Endothelial cell (in vitro differentiated cells): ENCODE measurements at places on chromosomes 4 and X. TPM values are rescaled to one million over a fixed set of nuclear protein-coding genes. Genes with fewer than 3 reads are reported as not detected.

DNA sequence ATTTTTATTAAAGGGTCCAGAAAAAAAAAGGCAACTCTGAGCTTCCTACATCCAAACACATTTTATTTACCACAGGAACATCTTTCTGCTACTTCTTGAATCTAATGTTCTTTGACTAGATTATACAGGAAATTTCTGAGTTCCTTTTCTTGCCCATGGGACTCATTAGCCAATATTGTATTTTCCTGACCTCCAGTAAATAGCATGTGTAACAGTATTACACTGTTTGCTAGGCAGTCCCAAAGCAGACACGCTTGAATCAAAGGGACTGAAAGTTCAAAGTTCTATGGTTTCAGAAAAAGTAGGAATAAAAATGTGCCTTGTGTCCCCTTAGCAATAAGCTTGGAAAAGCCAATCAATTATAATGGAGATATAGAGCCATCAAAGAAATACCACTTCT lies 57.4 kb downstream of the MOSPD2 start:
- DNase-seq, result no peak

DNA sequence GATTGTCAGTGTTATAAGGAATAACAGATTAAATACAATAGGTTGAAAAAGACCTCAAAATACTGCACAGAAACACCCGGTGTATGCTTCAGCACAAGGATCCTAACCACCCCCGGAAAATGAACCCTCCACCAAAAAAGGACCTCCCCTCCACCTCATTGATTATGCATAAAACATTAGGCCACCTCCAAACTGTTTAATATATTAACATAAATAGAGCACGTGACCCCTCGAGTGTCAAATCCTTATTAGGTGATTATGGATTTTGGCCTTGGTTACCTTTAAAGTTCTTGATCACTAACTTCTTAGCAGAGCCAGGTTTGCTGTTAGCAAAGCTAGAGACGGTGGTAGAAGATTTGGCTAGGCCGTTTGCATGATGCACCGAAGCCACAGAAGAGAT lies 958 bp downstream of the CUL4B start:
- DNase-seq, result no peak

DNA sequence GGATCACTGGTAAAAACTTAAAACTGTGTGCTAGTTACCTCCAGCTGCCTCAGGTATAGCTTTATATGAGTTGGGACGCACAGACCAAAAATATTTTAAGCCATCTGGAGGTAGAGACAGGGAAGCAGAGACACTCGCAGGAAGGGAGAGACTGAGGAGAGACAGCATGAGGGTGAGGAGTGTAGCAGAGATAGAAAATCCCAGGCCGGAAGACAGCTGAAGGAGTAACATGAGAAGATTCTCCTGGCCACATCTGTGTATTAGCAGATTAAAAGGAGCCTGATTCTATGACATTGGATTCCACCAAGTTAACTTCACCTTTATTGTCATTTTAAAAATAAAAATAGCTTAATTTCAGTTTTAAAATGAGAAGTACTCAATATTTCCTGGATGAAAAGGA lies 84.3 kb downstream of the PDLIM5 start:
- DNase-seq, result no peak

- DNase-seq, result no peak
Measured at GRCh38 chrX:155070038-155070437, 898 bp downstream of the CMC4 start.

The LRRC66 gene
- total RNA-seq, result 1.3 TPM

The OPHN1 gene
- 13.2 TPM for total RNA-seq
